ENCODE measurements at places on chromosomes 2 and 18. TPM values are rescaled to one million over a fixed set of nuclear protein-coding genes. Genes with fewer than 3 reads are reported as not detected.
A peak's percentile ranks its signal among the peaks of the same experiment; 100 is the strongest.

GRB14 gene
- total RNA-seq: 7.6 TPM

ORMDL1 gene
- total RNA-seq: 59.7 TPM

SOWAHC gene
- total RNA-seq: 20.1 TPM

BIN1 gene
- 30.0 TPM for total RNA-seq

GRCh38 chr2:151619337-151619989, 114.8 kb downstream of the NEB start:
- H3K36me3 ChIP-seq: no peaks in the 10 kb centered on the region
- no peak overlapping the region for H3K4me3 ChIP-seq
- no peak for DNase-seq

DNA sequence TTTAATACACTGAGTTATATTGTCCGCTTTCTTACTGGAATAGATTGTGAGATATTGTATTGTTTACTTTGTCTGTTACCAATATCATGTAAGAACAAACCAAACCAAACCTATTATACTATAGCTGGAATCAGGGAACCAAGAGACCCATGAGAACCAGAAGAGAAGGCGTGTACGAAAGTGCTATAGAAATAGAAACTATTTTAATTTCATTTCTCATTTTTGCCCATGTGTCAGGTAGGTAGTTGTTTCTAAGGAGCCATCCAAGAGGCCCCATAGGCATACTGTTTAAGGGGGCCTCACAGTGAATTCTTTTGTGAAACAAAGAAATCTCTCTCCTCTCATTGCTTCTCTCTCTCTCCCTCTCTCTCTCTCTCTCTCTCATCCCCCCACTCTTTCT, 363.6 kb downstream of the RNF144A start:
- DNase-seq: no peak
- H3K27me3 ChIP-seq: no peaks in the 10 kb centered on the region
- no peaks in the 10 kb centered on the region for H3K36me3 ChIP-seq
- peaks cover 3% of the 10 kb centered on the region for H3K4me1 ChIP-seq

GRCh38 chr2:8086796-8087479, 594.9 kb upstream of the ID2 start:
- H3K36me3 ChIP-seq: no peaks in the 10 kb centered on the region
- no peaks in the 10 kb centered on the region for H3K4me1 ChIP-seq
- no peak overlapping the region for H3K27ac ChIP-seq
- DNase-seq: no peak

GRCh38 chr18:11789716-11790510, 61.3 kb upstream of the CHMP1B start:
- H3K36me3 ChIP-seq: no peaks in the 10 kb centered on the region
- H3K27ac ChIP-seq: peak overlapping the region; percentile 70
- H3K4me3 ChIP-seq: no peak overlapping the region
- no peak for DNase-seq
- peaks cover 11% of the 10 kb centered on the region for H3K4me1 ChIP-seq

DNA sequence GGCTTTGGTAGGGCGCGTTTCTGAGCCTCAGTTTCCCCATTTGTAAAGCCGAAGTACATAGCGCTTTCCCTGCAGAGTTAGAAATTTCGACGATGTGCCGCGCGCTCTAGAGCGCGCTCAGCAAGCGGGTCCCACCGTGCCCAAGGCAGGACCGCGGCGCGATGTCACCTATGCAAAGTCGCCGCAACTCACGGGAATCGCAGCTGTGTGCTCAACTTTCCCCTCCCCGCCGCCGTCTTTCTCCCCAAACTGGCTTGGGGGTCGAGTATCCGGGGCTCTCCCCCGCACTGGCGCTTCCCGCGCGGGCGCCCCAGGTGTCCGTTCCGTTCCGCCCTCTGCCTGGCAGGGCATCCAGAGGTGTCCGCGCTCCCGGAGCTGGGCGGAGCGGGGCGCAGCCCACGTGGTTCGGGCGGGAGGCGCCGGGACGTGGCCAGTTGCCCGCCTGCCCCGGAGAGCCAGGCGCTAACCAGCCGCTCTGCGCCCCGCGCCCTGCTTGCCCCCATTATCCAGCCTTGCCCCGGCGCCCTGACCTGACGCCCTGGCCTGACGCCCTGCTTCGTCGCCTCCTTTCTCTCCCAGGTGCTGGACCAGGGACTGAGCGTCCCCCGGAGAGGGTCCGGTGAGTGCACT, at the start of gene MLPH:
MLPH (plus strand) TSS at position 433 of the 630 bp plus-strand sequence. CDS start 6,176 bp downstream, outside the sequence.
- peaks cover 15% of the 10 kb centered on the region for H3K36me3 ChIP-seq
- no peak within 1 kb of the TSS for H3K27ac ChIP-seq
- peak within 1 kb of the TSS; percentile 64 for H3K4me3 ChIP-seq
- H3K27me3 ChIP-seq: peaks cover 17% of the 10 kb centered on the region
- peaks cover 11% of the 10 kb centered on the region for H3K4me1 ChIP-seq

DNA sequence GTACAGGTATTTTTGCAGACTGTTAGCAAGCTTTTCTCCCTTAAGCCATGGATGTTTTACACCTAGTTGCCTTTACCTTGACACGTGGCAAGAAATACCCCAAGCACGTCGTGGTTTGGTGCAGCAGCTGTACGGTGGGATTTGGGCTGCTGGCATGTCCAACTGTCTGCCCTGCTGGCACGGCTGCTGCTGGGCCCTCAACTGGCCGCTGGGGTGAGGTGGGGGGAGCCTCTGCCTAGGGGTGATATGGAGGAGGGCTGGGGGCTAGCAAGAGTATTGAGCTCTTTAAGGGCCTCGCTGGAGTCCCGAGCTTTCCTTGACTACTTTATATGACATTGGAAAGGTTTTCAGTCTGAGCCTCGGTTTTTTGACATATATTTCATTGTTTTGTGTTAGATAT, 41.6 kb downstream of the LPIN1 start:
- H3K4me1 ChIP-seq: no peaks in the 10 kb centered on the region
- no peak overlapping the region for H3K4me3 ChIP-seq
- no peaks in the 10 kb centered on the region for H3K27me3 ChIP-seq
- peaks cover 8% of the 10 kb centered on the region for H3K36me3 ChIP-seq

- no peaks in the 10 kb centered on the region for H3K36me3 ChIP-seq
- H3K27ac ChIP-seq: no peak overlapping the region
- H3K27me3 ChIP-seq: no peaks in the 10 kb centered on the region
- H3K4me3 ChIP-seq: no peak overlapping the region
- no peak for DNase-seq
These were observed 450.0 kb upstream of the SLC14A2 start for GRCh38 chr18:45165176-45165713.

DNA sequence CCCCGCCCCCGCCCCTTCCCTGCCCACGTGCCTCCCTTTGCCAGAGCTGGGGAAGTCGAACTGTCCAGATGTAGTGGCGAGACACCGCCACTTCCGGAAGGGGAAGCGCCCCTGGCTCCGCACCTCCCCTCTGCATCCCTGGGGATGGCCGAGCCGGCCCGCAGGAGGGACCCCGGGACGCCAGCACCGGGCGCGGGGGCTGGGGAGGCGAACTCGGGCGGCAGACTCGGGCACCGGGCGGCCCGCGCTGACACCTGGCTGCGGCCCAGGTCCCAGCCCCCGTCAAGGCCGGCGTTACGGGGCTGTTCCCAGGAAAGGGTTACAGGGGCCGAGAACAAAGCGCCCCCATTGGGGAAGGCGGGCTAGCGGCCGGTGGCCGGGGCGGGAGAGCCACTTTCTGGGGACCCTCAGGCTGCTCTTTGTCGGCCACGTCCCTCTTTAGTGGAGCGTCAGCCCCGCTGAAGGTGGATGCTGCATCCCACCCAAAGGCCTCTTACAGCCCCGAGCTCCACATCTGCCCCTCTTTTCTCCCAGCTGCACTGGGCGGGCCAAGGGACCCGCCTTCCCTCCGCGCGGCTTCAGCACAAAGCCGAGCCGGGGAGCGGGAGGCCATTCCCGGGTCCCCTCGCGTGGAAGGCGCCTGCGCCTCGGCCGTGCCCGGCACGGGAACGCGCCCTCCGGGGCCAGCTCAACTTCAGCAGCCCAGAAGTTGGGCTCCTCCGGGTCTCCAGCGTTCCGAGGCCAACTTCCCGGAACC, 1.3 kb downstream of the SDC1 start:
- peak; percentile 63 for DNase-seq
- no peaks in the 10 kb centered on the region for H3K27me3 ChIP-seq
- H3K4me1 ChIP-seq: peaks cover 9% of the 10 kb centered on the region
- no peak overlapping the region for H3K27ac ChIP-seq
- peaks cover 9% of the 10 kb centered on the region for H3K36me3 ChIP-seq

GRCh38 chr2:64456293-64456692, 2.3 kb downstream of the LGALSL start:
- no peak overlapping the region for H3K4me3 ChIP-seq
- peaks cover 20% of the 10 kb centered on the region for H3K36me3 ChIP-seq
- H3K4me1 ChIP-seq: peaks cover 6% of the 10 kb centered on the region
- no peak overlapping the region for H3K27ac ChIP-seq

- H3K4me1 ChIP-seq: no peaks in the 10 kb centered on the region
- no peak overlapping the region for H3K4me3 ChIP-seq
- no peak for DNase-seq
- H3K27me3 ChIP-seq: no peaks in the 10 kb centered on the region
- H3K27ac ChIP-seq: no peak overlapping the region
These were observed 10.1 kb downstream of the ATAD2B start for GRCh38 chr2:23916727-23917405.

- H3K27me3 ChIP-seq: peaks cover 1% of the 10 kb centered on the region
- no peaks in the 10 kb centered on the region for H3K4me1 ChIP-seq
- peaks cover 26% of the 10 kb centered on the region for H3K36me3 ChIP-seq
- H3K27ac ChIP-seq: no peak overlapping the region
- no peak for DNase-seq
These were observed 78.0 kb upstream of the WIPF1 start for GRCh38 chr2:174675615-174676014.

GRCh38 chr2:20578895-20579825, 71.7 kb downstream of the HS1BP3 start:
- peaks cover 6% of the 10 kb centered on the region for H3K4me1 ChIP-seq
- no peak overlapping the region for H3K27ac ChIP-seq
- no peaks in the 10 kb centered on the region for H3K36me3 ChIP-seq
- peak; percentile 77 for DNase-seq
- H3K4me3 ChIP-seq: no peak overlapping the region
- no peaks in the 10 kb centered on the region for H3K27me3 ChIP-seq

GRCh38 chr18:6487968-6488367, 73.3 kb upstream of the L3MBTL4 start:
- no peaks in the 10 kb centered on the region for H3K36me3 ChIP-seq
- H3K4me3 ChIP-seq: peak overlapping the region; percentile 50
- DNase-seq: peak; percentile 77
- no peaks in the 10 kb centered on the region for H3K27me3 ChIP-seq
- no peak overlapping the region for H3K27ac ChIP-seq

- no peaks in the 10 kb centered on the region for H3K4me1 ChIP-seq
- peak; percentile 89 for DNase-seq
- peak overlapping the region; percentile 42 for H3K4me3 ChIP-seq
- H3K27ac ChIP-seq: no peak overlapping the region
These were observed 346.7 kb downstream of the SS18 start for GRCh38 chr18:25743646-25744151.

DNA sequence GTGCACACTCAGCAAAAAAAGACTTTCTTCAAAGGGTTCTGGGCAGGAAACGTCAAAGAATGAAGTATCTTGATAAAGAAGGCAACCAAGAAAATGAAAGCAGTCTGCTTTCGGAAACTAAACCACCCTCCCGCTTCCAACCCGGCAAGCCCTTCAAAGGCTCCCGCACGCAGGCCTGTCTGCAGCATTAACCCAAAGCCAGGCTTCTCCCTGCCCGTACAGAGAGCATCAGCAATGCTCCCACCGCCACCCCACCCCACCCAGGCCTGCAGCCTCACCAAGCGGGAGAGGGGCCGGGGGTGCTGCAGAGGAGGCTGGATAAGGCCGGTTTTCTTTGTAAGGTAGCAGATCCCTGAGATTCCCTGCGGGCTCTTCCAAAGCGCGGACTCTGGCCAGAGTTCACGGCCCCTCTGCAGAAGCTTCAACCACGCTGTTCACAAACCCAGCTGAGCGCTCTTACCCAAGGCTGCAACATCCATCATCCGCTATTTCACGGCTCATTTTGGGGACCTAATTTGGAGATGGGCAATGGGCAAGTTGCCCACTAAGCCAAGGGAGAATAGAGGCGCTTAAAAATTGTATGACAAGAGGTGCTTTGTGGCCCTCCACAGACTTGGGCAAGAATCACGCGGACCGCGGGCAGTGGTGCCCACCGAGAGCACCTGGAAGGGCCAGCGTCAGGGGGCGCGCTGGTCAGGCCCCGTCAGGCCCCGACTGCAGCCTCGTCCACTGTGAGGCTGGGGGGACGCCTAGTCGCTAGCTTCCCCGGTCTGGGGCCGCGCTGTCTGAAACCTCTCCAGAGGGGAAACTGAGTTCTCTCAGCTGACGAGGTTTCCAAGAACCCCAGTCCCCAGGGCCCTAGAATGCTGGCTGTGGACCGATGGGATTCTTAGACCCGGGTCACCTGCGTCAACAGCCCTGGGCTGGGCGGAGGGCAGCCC, 225.4 kb upstream of the ID2 start:
- H3K4me3 ChIP-seq: no peak overlapping the region
- DNase-seq: no peak
- no peak overlapping the region for H3K27ac ChIP-seq
- H3K4me1 ChIP-seq: no peaks in the 10 kb centered on the region

GRCh38 chr18:38576349-38576748, 1010.8 kb upstream of the CELF4 start:
- no peaks in the 10 kb centered on the region for H3K27me3 ChIP-seq
- H3K4me1 ChIP-seq: no peaks in the 10 kb centered on the region
- H3K27ac ChIP-seq: no peak overlapping the region
- DNase-seq: no peak
- no peaks in the 10 kb centered on the region for H3K36me3 ChIP-seq
- H3K4me3 ChIP-seq: no peak overlapping the region

- no peak overlapping the region for H3K4me3 ChIP-seq
- H3K36me3 ChIP-seq: no peaks in the 10 kb centered on the region
- peaks cover 2% of the 10 kb centered on the region for H3K4me1 ChIP-seq
- no peak overlapping the region for H3K27ac ChIP-seq
- no peak for DNase-seq
These were observed 614.3 kb upstream of the SLC8A1 start for GRCh38 chr2:41066168-41066567.

Data from H9 (cell line).